ENCODE measurements at places on chromosomes 6 and 20. TPM values are rescaled to one million over a fixed set of nuclear protein-coding genes. Genes with fewer than 3 reads are reported as not detected.

Gene TMEM74B
- 2.7 TPM for total RNA-seq

Gene HMGA1
- 71.5 TPM for total RNA-seq

Gene BPIFA1
- not detected for total RNA-seq

GRCh38 chr6:43428874-43429273, 1.5 kb downstream of the ABCC10 start:
- no peak for DNase-seq

DNA sequence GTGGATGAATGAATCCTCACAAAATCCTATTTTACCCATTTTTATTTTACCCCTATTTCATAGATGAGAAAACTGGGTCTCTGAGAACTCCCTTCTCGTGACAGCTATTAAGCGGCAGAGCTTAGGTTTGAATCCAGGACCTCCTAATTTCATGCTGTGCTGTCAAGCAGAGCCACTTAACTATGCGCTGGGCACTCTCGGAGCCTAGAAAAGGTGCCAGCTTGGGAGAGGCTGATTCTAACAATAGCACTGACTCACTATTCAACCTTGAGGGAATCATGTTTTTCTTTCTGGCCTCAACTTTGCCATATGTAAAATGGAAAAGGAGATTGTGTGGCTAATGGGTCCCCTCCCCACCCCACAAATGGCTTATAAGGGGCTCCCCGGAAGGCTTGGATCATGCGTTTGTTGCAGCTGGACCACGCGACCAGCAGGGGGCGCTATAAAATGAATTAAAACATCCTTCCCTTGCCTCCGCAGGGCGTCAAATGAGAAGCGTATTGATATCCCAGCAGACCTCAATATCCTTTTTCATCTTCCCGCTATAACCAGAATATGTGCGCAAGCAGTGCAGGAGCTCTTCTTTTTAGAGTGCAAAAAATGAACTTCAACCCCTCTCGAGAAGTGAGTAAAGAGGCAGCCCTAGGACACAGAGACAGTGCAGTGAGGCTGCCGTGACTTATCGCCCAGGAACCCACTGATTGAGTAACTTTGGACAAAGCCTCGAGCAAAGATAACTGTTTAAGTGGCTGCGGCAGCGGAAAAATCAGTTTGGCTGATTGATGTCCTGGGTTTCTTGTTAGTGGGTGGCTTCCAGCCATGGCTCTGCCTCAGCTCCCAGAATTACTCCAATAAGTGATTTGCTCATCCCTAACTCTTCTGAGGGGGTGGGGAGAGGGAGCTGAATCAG, 12.8 kb upstream of the PDYN start:
- DNase-seq, result no peak

DNA sequence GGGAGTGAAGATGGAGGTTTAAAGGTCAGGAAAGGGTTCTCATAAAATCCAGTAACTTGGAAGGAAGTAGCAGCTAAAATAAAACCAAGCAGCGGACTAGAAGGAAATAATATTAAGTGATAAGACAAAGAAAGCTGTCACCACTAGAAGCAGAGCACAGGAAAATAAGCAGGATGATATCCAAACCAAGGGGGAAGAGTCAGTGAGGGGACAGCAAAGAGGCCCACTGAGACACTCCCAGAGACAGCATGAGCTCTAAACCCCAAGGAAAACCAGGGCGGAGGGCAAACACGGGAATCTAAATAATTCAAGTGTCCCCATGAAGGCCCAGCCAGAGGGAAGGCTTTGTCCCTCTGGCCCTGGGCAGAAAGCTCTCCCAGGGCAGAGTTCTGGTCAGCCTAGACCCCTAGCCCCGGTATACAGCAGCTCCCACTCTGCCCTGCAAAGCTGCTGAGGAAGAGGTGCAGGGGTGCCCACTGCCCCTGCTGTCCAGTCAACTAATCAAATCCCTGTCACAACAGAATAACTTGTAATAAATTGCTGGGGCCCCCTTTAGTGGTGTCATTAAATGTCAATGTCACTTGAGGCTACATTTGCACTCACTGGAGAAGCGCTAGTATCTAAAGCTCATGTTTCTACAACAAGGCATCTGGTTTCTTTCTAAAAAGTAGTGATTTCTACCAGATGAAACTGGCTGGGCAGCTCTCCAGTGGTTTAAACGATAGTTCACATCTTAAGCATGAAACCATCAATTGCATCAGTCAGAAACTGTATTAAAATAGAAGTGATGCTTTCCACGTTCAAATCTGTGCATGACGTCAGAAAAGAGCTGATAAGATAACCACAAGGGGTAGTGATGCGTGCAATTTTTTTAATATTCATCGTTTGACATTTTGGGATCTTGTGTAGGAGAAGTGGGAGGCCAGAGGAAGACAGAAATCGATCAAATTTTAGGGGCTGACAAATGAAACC, 13.6 kb downstream of the PDE10A start:
- DNase-seq, result peak; percentile 76

DNA sequence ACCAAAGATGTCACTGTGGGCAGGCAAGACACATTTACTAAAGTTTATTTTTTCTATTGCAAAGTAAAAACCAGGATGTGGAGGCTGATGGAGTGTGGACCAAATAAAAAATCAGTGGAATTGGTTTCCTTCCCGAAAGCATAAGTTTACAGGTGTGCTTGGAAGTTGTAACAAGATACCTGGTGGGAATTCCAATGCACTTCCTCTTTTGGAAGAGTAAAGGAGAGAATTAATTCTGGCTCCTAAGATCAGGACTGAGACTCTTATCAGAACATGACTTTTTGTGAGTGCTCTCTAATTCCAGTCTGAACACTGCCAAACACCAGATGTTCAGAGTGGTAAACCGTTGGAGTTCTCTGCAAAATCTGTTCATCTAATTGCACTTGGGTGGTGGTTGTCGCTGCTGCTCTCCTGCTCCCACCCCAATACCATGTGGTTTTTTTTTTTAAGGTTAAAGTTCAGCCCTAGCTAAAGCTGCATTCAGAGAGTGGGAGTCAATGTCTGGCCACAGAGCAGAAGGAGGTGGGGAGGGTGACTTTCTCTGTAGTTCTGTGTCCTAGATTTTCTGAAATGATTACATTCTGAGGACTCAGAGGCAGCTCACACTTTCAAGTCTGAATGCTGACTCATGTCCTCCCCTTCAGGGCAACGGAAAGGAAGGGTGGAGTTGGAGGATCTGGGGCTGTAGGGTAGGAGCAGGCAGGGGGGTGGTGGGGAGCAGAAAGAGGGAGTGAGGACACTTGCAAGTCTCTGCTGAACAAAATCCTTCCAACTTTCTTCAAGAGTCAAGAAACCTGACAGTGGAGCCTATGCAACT, 275.8 kb upstream of the PRDM1 start:
- peak; percentile 47 for DNase-seq

DNA sequence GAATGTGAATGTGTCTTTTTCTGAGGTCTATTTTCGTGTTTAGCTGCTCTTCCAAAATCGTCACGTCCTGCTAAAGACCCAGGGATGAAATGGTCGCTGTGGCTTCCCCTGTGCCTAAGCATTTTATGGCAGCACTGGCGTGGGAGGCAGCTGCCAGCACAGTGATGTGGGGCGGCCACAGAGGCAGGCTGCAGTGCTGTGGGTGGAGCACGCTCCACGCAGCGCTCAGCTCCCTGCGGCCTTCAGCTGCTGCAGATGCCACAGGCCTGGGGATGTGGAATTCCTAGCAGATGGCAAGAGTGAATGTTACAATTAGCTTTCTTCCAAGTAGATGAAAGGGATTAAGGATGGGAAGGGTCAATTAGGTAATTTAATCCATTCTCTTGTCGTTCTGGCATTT, 242.6 kb downstream of the SMOC2 start:
- DNase-seq, result no peak

- no peak for DNase-seq
Observed at GRCh38 chr6:134870677-134871498, 79.0 kb downstream of the ALDH8A1 start.

DNA sequence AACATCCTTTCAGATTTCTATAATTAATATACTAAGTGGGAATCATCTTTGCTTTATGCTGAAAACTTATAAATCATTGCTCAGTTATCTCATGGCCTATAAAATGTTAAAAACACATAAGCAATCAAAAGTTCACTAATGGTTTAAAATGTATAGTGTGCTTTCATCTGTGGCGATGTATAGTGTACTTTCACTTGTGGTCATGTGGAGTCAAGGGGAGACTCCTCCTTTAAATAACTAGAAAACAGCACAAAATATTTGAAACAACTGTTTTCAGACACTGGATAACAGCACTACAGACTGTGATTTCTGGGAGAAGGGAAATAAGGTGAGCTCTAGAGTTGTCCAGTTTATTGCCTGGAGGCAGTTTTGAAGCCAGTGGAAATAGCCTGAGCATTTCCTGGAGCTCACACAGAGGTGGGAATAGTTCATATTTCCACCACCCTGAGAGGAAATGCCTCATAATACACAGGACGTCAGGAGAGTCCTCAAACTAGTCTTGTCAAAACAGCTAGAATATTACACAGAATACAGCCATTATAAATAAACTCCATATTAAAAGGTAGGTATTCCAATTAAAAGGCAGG, 89.4 kb downstream of the CEP162 start:
- no peak for DNase-seq

All from heart left ventricle (tissue), 16 donors.